Left colon (tissue), 2 donors: ENCODE measurements at places on chromosomes 2 and 18. TPM values are rescaled to one million over a fixed set of nuclear protein-coding genes. Genes with fewer than 3 reads are reported as not detected.

Gene CASP10
- total RNA-seq = 56.0 TPM

Gene LBH
- 14.5 TPM for total RNA-seq

Gene UGT1A4
- total RNA-seq = 4.0 TPM

Gene CCDC93
- total RNA-seq = 41.7 TPM

DNA sequence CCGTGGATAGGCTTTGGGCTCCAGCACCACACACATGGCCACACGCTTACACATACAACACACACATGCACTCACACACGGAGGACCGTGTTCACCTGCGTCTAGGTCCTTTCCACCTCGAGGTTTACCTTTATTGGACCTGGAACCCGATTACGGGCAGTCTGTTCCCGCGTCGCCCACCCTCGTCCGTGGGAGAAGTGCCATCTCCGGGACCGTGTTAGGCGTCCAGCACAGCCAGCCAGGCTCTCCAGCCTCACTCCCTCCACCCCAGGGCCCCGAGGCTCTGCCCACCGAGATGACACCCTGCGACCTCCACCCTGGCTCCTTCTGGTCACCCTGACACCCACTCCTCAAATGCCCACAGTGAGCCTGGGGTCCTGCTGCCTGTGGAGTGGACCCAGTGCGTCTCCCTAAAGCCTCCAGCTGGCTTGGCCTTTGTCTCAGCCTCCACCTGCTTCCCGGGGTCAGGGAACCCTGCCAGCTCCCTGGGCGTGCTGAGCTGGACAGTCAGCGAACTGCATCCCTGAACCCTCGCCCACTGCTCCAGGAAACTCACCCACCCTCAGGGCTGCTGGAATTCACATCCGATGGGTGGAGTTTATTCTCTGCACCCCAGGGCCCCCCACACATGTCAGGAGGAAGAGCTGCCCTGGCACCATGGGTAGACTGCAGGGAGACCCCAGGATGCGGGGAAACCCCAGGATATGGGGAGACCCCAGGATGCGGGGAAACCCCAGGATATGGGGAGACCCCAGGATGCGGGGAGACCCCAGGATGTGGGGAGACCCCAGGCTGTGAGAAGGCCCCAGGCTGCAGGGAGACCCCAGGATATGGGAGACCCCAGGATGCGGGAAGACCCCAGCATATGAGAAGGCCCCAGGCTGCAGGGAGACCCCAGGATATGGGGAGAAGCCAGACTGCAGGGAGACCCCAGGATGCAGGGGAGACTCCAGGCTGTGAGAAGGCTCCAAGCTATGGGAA lies 33.0 kb downstream of the ADI1 start:
- DNase-seq = no peak

GRCh38 chr2:158740127-158740526 lies 55.0 kb upstream of the DAPL1 start:
- no peak for DNase-seq

DNA sequence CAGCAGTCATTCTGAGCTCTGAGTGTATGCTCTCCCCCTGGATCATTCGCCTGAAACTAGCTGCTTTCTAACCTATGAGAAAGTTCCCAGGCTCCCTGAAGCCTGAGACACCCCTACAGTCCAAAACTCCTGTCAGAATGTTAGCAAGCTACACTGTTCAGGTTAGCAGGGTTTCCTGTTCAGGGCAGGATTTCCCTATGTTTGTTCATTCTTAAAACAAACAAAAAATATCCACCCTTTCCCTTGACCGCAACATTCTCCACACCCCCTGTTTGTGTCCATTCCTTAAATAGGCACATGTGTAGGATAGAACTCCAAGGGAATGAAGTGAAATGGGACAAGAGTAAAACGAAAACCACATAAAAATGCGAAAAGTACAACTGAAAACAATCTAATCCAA lies 83.1 kb downstream of the KLF7 start:
- DNase-seq = no peak

DNA sequence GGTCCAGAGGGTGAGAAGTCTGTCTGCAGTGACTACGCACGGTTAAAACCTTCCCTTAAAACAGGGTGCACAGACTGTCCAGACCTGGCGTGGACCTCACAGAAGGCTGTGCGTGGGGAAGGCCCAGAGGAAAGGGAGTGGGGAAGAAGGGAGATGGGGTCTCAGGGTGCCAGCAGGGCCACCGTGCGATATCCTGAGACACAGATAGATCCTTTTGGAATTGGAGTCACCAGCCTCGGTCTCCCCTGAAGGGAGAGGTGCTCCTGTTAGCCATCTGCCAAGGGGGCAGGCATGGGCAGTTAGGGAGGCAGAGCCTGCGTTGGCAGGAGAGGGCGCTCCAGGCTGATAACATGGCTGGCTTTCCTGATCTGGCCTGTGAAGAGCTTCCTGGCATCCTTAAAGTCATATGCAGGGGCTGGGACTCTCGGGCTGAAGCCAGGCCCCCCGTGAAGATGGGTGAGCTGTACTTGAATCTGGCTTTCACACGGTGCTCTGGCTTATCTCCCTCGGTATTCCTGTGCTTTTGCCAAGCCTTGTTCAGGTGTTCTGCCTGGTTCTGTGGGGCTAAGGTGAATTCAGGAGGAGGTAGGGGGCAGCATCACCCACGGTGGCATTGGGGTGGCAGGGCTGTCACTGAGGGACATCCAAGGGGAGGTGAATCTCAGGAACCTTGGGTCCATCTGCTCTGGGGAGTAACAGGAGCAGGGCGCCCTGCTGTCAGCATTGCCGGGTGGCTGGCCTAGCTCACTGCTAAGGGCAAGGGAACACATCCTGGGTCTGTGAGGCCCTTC lies 107.2 kb upstream of the SMAD2 start:
- DNase-seq = peak; percentile 25

- DNase-seq = no peak
Measured at GRCh38 chr2:8346208-8346607, 335.6 kb upstream of the ID2 start.

DNA sequence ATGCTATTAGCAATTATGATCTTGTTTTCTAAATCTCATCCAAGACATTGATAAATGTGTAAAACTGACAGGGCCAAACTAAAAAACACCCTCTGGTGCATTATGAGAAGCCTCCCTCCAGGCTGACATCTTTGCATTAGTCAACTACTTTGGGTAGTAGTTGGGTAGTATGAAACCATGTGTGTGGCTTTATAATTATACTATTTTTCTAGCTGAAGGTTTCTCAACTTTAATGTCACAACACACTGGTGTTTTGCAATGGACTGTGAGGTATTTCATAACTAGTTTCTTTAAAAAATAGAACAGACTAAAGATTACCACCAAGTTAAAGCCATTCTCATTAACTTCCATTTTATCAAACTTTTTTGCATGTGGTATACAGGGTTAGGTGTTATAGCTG lies 73.1 kb upstream of the RBMS1 start:
- DNase-seq = no peak

- DNase-seq = no peak
Measured at GRCh38 chr18:24764766-24765165, 304.3 kb downstream of the HRH4 start.

- no peak for DNase-seq
Measured at GRCh38 chr18:59540780-59541179, 156.4 kb downstream of the CCBE1 start.

- no peak for DNase-seq
Measured at GRCh38 chr2:68203587-68203986, 45.9 kb downstream of the PNO1 start.

DNA sequence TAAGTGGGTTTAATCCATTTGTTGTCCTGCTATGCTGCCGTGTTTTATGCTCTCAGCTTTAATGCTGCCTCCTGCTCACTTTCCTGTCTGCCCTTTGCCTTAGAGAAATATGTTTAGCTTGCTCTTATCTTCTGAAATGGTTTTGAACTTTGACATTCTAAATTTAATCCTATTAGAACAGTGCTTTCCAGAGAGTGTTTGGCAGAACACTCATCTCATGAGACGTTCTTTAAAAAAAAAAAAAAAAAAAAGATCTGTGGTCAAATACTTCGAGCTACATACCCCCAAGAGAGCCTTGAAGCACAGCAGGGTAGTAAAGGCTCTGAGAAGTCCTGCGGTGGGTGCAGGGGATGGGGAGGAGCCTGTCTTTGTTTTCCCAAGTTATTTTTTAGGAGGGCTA lies 161.3 kb downstream of the SPP2 start:
- no peak for DNase-seq
